GM23248 (cell line): ENCODE measurements at places on chromosomes 7 and 10. TPM values are rescaled to one million over a fixed set of nuclear protein-coding genes. Genes with fewer than 3 reads are reported as not detected.

ZNF467 gene
- total RNA-seq: not detected in 2 replicates

GLI3 gene
- 2.0 and 4.0 TPM in 2 replicates for total RNA-seq

ZNF804B gene
- not detected in 2 replicates for total RNA-seq

ZNF511 gene
- total RNA-seq: 12.4 and 12.6 TPM in 2 replicates

DNA sequence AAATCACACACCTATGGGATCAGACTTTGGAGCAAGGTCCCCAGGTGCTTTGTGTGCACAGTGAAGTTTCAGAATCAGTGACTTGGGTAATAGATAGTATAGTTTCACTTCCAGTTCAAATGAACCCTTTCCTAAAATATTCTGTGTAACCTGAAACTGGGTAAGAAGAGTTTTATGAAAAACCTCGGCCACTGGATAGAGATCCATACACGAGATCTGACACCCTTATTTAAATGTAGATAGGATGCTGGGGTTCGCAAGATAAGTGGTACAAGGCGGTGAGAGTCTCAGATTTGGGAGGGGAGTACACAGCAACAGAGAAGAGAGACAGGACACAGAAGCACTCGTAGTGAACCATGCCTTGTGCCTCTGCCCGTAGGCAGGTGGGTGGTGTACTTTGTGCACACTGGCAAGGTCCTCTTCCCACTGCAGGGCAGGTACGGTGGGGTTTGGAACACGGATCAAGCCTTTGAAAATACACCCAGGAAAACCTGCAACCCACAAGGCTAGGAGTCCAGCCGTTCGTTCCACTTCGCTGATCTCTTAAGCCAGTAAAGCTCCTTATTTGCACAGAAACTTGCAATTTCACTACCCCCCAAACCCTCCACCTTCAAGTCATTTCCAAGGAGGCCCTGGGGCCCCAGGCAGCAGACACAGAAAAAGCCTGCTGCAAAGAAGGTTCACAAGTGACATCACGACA, 162.8 kb downstream of the USP6NL start:
- H3K27me3 ChIP-seq: 0 out of 2 replicates have a peak, but pooled peaks cover 13% of the 10 kb centered on the region
- H3K36me3 ChIP-seq: no peaks in the 10 kb centered on the region
- DNase-seq: no peak
- H3K4me1 ChIP-seq: no peaks in the 10 kb centered on the region
- H3K4me3 ChIP-seq: no peak overlapping the region

DNA sequence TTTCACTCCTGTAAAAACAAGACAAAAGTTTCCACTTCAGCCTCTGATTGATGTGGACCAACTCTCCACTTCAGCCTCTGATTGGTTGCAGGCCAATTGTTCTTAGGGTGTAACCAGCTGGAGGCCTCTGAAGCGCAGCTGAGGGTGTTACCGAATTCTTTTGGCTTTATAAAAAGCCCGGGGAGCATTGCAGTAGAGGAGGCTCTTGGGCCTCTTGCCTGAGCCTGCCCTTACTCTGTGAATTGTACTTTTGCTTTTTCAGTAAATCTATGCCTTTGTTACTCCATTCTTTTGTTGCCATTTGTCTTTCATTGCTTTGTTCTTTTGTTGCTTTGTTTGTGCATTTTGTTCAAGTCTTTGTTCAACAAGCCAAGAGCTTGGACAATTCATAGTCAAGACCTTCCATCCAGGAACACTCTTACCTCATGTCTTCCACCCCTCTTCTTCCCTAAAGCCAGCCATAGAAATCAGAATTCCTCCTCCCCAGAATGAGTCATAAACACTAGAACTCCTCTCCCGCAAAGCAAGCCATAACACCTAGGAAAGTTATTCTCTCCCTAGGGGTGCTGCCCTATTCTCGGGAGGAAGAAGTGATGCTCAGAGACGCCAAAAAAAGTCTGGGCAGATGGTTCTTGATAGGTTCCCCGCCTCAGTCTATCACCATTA, 53.5 kb upstream of the ARMC3 start:
- DNase-seq: no peak
- H3K27me3 ChIP-seq: peaks cover 11% of the 10 kb centered on the region; the same call in 1 of the 2 replicates
- H3K36me3 ChIP-seq: no peaks in the 10 kb centered on the region
- no peak overlapping the region for H3K4me3 ChIP-seq

- no peak overlapping the region for H3K27ac ChIP-seq
- no peaks in the 10 kb centered on the region for H3K36me3 ChIP-seq
- H3K27me3 ChIP-seq: no peaks in the 10 kb centered on the region
- no peak for DNase-seq
- no peak overlapping the region for H3K4me3 ChIP-seq
These were observed 143.1 kb upstream of the CDCA7L start for GRCh38 chr7:22088827-22089226.

GRCh38 chr7:69878015-69878414, 279.7 kb downstream of the AUTS2 start:
- DNase-seq: no peak
- H3K27me3 ChIP-seq: no peaks in the 10 kb centered on the region; the same call in none of the 2 replicates
- H3K4me1 ChIP-seq: peaks cover 8% of the 10 kb centered on the region; the same call in 1 of the 2 replicates
- no peaks in the 10 kb centered on the region for H3K36me3 ChIP-seq

DNA sequence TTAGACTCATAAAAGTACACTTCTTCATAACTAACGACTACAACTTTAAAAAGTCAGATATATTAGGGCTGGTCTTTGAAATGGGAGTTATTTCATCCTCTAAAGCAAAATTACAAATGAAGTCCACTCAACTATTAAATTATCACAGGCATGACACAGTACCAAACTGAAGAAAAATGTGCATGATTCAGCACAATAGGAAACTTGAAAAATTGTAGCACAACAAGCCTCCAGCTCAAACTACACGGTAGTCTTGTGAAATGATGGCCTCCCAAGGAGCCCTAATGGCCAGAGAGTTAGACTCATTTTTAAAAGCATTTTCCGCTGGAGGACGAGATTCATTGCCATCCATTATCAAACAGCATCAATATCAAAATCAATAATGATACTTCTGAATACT, 76.4 kb downstream of the MAGI2 start:
- H3K27ac ChIP-seq: no peak overlapping the region
- DNase-seq: peak; percentile 53

DNA sequence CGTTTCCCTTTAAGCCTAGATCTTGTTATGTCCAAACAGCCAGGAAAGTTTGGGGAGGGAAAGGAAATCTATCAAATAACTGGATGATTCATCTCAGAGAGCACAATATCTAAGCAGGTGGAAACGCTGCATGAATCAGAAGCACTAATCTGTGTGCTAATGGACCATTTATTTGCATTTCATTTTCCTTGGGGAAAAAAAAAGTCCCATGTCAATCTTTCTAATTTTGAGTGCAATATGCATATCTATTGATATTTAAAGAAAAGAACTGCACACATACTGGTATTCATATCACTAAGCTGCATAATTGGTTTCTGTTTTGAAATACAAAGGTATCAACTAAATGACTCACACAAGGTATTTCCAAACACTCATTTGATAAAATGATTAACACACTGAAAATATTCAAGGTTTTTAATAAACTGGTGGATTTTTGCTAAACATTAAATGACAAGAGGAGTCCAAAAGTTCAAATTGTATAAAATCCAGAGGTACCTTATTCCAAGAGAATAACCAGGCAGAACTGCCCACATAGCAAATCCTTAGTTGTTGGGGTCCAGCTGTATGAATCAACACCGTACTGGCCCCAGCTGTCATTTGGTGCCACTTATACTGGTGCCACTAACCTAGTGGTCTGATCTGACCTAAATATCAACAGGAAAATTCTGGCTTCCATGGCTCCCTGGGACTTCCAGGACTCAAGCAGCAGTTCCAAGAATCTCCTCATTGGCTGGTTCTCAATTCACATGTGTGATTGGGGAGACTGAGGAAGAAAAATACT, 122.2 kb upstream of the SP4 start:
- H3K27ac ChIP-seq: no peak overlapping the region
- H3K27me3 ChIP-seq: no peaks in the 10 kb centered on the region
- DNase-seq: no peak
- H3K4me1 ChIP-seq: no peaks in the 10 kb centered on the region
- H3K4me3 ChIP-seq: no peak overlapping the region

- H3K27me3 ChIP-seq: peaks cover 60% of the 10 kb centered on the region
- H3K4me1 ChIP-seq: no peaks in the 10 kb centered on the region
- H3K27ac ChIP-seq: no peak overlapping the region
These were observed 93.6 kb downstream of the SNX10 start for GRCh38 chr7:26385240-26385639.

DNA sequence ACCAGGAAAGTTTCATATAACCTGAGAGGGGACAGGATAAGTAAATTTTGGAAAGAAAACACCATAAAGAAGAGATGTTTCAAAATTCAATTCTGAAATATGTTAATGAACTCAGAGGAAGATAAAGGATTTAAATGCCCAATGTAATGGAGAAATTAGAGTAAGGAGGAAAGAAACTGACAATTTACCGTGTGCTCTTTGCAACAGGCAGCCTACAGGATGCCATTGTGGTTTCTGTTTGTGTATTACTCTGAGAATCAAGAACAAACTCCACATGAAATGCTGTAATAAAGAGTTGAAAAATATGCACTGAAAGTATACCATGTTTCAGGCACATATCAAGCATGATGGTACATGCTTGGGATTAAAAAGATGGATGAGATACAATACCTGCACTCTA, 44.8 kb upstream of the GLCCI1 start:
- no peaks in the 10 kb centered on the region for H3K4me1 ChIP-seq
- no peak overlapping the region for H3K4me3 ChIP-seq
- no peak for DNase-seq

DNA sequence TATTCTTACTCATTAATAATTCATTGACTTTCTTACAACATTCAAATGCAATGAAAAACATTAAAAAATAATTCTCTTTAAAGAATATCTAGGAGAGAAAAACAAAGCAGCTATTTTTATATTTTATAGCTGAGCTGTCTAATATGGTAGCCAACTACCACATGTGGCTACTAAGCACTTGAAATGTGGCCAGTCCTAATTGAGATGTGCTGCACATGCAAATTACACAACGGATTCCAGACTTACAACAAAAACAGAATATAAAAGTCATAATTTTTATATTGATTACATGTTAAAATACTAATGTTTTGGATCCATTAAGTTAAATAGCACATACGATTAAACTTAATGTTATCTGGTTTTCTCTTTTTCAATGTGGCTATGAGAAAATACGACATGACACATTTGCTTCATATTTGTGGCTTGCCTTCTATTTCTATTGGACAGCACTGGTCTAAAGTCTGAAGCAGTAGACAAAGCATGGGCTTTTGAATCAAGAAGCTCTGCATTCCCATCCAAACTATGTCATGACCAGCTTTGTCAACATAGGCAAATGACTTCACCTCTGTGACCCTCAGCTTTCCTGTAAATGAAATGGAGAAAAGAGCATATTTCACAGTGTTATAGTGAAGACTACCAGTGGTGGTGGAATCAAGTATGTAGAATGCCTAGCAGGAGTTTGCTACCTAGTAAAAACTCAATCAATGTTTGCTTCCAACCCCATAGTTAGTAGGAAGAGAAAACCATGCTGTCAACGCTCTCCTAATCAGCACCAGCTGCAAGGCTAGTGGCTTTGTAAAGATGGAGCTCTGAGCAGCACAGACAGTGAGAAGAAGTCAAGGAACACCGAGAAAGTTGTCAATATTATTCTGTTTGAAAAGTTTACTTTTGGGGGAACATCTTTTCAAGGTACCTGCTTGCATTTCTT, 37.1 kb upstream of the GDF10 start:
- no peaks in the 10 kb centered on the region for H3K4me1 ChIP-seq
- no peak overlapping the region for H3K27ac ChIP-seq
- DNase-seq: peak; percentile 43
- no peak overlapping the region for H3K4me3 ChIP-seq

- peak overlapping the region; percentile 23 for H3K4me3 ChIP-seq
- peak; percentile 78 for DNase-seq
- H3K36me3 ChIP-seq: no peaks in the 10 kb centered on the region
- H3K27ac ChIP-seq: peak overlapping the region; percentile 75
These were observed 142.8 kb downstream of the ADK start for GRCh38 chr10:74293686-74294371.

- no peak overlapping the region for H3K4me3 ChIP-seq
- DNase-seq: no peak
- peaks cover 21% of the 10 kb centered on the region for H3K4me1 ChIP-seq
- H3K27me3 ChIP-seq: no peaks in the 10 kb centered on the region
- H3K36me3 ChIP-seq: no peaks in the 10 kb centered on the region
These were observed 192.2 kb upstream of the HPS1 start for GRCh38 chr10:98638920-98639319.
